Activated gamma-delta T cell treated with anti-CD3 and anti-CD28 coated beads, Interleukin-2, amount 50 U/mL, for 16 hours (primary cell): ENCODE measurements at places on chromosomes 5 and 9.

DNA sequence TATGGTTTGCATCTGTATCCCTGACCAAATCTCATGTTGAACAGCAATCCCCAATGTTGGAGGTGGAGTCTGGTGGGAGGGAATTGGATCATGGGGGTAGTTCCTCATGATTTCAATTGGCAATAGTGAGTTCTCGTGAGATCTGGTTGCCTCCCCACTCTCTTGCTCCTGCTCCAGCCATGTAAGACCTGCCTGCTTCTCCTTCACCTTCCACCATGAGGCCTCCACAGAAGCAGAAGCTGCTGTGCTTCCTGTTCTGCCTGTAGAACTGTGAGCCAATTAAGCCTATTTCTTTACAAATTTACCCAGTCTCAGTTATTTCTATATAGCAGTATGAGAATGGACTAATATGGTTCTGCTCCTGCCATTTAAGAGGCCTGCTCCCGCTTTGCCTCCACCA is 32.9 kb downstream of the SCAI start:
- DNase-seq: no peak

DNA sequence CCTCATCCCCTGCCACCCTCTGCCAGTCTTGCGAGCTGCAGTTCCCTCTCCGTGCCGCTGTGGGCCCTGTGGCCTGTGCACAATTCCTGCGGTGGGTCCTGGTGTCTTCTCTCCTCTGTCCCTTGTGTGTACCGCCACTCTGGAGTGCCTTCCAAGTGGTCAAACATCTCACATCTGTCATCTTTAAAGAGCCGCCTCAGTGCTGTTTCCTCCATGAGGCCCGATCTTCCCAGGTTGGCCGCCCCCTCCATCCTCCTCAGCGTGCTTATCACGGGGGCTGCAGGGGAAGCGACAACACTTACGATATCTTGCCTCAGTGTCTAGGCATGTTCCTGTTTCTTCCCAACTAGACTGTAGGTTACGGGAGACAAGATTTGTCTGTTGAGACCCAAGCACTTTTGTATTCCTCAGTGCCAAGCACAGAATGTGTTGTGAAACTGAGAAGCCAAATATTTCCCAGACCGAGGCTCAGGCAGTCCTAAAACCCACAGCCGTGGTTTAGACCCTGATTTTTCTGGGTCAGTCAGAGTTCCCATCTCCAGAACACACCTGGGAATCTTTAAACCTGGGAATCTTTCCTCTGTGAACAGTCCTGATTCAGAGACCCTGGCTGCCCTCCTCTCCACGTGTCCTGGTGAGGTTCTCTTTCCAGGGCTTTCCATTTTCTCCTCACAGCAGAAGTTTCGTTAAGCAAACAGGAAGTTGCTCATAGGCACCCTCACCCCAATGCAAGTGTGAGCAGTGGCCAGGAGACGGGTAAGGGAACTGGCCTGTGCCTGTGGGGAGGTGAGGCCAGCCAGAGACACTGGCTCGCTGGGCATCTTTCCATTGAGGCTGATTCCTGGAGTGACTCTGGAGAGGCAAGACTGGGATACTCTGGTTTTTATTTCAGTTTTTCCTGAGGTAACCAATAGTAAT is 28.8 kb downstream of the SLC46A2 start:
- DNase-seq: no peak

DNA sequence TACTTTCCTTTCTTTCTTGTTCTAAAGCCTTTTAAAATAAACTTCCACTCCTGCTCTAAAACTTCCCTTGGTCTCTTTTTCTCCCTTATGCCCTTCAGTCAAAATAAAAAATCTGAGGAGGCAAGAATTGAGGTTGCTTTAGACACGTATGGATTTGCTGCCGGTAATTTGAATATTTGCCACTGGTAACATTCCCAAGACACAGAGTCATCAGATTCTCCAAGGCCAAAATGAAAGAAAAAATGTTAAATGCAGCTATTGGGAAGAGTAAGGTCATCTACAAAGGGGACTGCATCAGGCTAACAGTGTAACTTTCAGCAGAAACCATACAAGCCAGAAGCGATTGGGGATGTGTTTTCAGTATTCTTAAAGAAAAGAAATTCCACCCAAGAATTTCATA is 311.1 kb downstream of the CDH18 start:
- DNase-seq: no peak

DNA sequence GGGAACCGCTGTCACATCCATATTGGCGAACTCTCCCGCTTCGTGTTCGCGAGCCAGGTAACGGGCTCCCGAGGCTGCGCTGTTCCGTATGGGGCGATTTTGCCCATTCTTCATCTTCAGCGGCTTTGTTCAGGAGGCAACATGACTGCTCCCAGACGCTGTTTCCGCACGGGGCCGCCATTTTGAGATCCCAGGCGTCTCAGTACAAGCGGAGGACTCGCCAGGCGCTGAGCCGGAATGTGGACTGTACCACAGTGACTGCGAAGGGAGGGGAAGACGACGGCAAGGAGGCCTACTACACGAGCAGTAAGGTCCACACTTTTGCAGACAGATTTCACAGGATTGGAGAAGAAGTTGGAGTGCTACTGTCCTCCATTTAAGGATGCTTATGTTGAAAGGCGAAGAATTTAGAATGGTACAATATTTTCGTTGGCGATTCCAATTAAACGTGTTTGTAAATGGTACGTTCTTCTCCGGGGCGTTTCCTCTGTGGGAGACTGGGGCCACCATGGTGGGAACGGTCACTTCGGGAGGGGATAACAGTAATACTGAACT is 41.6 kb upstream of the ZNF300 start:
- no peak for DNase-seq

GRCh38 chr5:160604484-160604883 is 182.8 kb downstream of the PTTG1 start:
- no peak for DNase-seq

GRCh38 chr5:140383300-140383699 is 18.3 kb upstream of the ANKHD1 start:
- no peak for DNase-seq

DNA sequence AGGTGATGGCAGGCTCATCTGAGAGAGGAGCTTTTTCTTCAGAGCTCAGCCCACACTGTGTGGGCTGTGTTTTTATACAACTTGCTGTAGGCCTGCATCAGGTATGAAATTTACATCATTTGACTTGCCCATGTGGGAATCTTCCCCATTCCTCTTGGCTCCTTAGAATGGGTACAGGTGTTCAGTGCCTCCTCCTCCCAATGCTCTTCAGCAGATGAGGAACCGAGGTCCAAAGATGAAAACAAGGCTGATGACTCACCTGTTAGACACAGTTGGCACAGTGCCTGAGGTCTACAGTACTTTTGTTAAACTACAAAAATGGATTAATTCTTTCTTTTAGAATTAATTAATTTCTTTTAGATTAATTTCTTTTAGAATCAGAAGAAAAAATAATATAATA is 20.8 kb downstream of the PAPPA start:
- DNase-seq: no peak

DNA sequence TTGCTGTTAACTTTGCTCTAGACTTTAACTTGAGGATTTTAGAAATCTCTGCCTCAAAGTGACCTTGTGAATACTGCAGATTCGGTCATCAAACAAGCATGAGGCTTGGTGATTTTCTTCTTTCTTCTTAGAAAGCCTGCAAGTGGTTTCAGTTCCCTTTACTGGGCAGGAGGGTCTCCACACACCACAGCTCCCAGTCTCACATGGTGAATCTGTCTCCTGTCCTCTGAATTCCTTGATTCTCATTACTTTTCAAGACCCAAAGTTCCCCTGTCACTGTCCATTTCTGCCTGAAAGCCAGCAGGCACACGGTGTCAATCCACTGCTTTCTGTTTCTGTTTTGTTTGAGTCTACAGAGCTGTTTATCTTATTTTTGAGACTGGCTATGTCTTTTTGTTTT is 14.1 kb downstream of the HSPB3 start:
- DNase-seq: no peak

- DNase-seq: no peak
Observed at GRCh38 chr5:156043351-156043750, 283.6 kb upstream of the SGCD start.

DNA sequence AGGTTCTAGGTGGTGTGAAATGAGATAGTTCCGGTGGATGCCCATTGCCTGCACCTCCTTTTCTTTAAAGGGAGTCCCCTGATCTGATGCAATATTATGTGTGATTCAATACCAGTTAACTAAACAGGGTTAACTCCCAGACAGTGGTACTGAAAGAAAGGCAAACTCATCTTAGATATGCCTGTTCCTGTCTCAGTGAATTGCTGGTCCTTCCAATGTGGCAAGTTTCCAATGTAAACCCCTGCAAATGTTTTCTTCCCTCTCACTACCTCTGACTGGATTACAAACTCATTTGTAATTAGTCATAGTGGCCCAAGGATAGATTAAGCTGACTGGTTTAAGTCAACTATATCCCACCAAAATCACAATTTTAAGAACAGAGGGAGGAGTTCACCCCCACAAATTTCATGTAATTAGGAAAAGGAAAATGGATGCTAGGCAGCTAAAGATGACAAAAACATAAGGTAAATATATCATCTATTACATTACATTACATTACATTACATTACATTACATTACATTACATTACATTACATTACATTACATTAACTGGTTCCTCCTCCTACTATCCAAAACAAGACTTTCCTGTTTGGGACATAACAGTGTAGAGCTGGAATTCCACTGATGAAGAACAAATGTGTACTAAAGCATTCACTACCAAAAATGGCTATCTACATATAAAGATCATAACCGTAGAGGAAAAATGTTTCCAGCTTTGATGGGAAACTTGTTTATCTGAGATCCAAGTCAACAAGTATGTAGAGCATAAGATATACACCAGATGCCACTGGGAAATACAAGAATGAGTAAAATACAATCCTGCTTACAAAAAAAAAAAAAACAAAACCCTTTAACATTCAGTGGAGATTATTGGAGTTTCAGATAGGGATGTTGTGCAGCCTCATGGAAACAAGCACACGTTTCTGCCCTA is 121.5 kb upstream of the SNX2 start:
- DNase-seq: no peak

GRCh38 chr5:169765176-169765996 is 128.3 kb downstream of the DOCK2 start:
- no peak for DNase-seq

- no peak for DNase-seq
Observed at GRCh38 chr5:159797261-159797970, 118.9 kb upstream of the ADRA1B start.

DNA sequence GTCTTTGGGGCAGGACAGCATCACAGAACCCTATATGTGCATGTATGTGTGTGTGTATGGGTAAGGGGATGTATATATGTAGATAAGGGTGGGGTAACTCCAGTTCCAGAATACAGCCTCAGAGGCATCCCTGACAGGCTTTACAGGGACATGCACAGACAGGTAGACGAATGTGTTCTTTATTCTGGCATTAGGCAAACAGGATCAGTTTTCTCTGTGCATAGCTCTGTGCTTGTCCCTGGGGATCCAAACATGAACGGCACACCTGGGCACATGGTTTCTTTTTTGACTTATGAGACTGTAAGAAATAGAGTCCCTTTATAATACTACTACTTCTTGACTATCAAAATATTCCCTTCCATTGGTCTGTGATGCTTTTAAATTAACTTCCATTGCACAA is 120.6 kb downstream of the TRIO start:
- no peak for DNase-seq

- DNase-seq: no peak
Observed at GRCh38 chr9:114198249-114199040, 43.1 kb downstream of the COL27A1 start.

- no peak for DNase-seq
Observed at GRCh38 chr5:140240987-140241706, 61.8 kb downstream of the PFDN1 start.

DNA sequence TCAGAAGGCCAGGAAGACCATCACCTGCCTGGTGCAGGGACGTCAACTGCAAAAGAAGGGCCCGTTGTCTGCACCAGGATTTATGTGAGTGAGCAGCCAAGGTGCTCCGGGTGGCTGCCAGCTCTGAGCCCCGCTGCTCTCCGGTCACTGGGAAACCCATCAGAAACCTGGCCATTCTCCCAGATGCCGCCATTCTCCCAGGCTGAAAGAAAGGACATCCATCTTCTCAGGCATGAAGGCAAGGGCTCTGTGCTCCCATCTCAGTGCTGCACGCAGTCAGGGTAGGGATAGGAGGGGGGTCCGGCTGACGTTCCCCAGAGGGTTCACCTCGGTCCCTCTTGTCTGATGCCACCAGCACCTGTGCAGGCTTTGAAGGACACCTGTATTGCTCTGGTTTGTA is 158.4 kb downstream of the ERCC6L2 start:
- DNase-seq: no peak

GRCh38 chr5:1913578-1913977 is 30.9 kb upstream of the IRX4 start:
- no peak for DNase-seq

DNA sequence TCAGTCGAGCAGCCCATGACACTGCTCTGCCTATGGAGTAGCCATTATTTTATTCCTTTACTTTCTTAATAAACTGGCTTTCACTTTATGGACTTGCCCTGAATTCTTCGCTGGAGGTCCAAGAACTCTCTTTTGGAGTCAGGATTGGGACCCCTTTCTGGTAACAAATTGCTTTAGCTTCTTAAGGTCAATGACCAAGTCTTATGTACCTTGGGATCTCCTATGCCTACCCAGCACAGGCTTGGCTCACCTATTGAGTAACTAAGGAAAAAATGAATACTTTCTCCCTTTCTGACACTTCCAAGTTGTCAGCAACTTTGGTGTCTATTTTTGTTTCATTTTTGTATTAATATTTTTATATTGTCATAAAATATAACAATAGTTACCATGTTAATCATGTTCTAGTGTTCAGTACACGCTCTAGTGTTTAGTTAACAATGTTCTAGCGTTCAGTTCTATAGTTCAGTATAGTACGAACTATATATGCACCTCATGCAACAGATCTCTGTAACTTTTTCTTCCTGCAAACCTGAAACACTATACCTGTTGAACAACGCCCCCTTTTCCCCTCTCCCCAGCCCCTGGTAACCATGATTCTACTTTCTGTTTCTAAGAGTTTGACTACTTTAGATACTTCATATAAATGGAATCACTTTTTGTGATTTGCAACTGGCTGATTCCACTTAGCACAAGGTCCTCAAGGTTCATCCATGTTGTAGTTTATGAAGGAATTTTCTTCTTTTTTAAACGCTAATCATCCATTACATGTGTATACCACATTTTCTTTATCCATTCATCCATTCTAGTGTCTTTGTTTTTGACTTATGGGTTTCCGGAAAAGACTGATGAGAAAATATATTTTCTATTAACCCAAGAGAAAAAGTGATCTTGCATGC is 1.8 kb upstream of the RHOBTB3 start:
- DNase-seq: no peak

GRCh38 chr9:129783516-129784361 is 19.2 kb upstream of the TOR1B start:
- DNase-seq: peak; percentile 65

- DNase-seq: no peak
Observed at GRCh38 chr9:132978112-132978450, 413 bp upstream of the GFI1B start.

DNA sequence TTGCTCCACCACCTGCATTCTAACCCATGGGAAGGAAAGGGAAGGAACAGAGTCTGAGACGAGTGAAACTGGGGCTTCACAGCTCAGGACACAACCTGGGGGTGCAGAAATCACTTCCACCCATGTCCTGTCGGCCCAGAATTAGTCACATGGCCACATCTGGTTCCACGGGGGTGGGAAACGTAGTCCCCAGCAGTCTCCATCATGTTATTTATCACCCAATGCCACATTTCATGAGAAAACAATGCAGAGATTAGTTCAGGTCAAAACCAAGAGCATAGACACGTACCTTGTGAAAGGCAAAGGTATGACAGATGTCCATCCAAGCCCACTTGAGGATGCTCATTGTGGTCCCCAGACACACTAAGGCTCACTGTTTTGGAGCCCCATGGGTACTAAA is 125.1 kb downstream of the MED10 start:
- DNase-seq: no peak

GRCh38 chr5:120790339-120790738 is 326.2 kb downstream of the PRR16 start:
- DNase-seq: no peak

GRCh38 chr5:135154197-135154596 is 120.2 kb upstream of the PITX1 start:
- DNase-seq: no peak
